ENCODE measurements at places on chromosomes 16 and 17.

GRCh38 chr16:15482068-15482747, 47.8 kb downstream of the BMERB1 start:
- DNase-seq, result peak; percentile 51

DNA sequence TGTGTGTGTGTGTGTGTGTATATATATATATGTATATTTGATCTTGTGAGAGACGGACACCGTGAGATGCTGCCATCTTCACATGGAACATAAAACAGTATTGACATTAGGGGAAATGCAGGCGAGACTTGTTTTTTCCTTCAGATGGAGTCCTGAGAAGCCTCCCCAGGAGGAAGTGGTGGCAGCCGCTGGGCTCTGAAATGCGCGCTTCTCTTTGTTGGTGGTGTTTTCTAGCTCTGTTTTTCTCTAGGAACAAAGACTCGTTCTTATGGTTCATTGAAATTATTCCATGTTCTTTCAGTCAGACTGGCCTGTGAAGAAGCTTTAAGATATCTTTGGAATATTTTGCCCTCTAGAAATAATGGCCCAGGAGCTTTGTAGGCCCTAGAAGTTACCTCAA, 32.9 kb downstream of the SNX29 start:
- no peak for DNase-seq

DNA sequence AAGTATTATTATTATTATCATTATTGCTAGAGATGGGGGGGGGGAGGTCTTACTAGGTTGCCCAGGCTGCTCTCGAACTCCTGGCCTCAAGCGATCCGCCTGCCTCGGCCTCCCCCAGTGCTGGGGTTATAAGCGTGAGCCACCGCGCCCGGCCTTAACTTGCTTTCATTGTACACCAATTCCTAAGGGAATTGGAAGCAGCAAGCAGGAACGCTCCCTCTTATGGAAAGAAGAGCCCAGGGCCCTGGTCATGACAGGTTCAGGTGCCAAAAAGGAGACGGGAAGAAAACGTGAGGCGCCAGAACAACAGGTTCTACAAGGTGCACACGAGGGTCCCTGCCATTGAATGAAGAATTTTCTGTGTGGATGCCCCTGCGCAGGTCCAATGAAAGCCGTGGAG, 540 bp upstream of the RPL38 start:
- DNase-seq, result no peak

- DNase-seq, result peak; percentile 2
Measured at GRCh38 chr16:73058221-73058615, 10.3 kb upstream of the ZFHX3 start.
